ENCODE measurements at places on chromosomes 11 and 22.

- peak; percentile 84 for DNase-seq
Measured at GRCh38 chr22:24482575-24482974, 12.6 kb upstream of the UPB1 start.

DNA sequence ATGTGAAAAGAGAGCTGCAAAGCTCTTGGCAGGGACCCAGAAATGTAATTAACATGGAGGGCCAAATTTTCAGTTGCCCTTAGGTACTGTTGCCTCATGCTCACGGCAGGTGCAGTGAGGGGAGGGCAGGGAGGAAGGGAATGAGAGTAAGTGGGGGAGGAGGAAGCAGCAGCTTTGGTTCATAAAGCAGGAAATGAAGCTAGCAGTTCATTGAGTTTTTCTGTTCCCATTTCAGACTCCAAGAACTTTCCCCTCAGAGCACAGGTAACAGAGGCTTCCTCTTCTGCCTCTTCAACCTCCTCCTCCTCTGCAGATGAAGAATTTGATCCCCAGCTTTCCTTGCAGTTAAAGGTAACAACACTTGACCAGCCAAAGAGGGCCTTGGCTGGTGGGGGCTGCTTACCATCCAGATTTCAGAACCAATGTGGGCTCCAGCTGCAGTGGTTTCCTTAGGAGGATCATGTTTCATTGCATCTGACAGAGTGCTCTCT lies 57.9 kb upstream of the PARVA start:
- no peak for DNase-seq

DNA sequence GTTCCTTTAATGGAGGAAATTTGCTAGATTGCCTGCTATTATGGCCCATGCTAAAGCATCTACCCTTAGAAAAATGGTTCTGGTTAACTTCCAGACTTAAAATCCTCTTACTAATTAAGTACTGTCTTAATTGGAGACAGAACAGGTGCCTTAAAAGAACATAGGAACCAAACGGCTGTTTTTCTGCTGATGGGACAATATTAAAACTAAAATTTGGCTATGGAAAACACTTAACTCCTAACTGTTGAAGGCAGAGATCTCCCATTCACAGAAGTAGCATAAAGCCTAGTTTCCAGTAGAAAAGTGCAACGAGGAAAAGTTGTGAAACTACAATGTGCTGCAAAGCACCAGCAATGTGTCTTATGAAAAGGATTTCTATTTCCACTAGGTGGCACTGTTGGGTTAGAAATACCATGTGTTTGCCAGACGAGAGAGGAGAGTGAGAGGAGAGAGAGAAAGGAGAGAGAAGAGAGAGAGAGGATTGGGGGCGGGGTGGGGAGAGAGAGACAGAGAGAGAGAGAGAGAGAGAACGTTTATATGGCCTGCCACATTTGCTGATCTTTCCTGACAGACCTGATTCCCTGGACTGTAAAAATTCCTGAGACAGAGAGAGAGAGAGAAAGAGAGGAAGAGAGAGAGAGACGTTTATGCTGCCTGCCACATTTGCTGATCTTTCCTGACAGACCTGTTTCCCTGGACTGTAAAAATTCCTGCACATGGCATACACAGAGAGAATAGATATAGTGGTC lies 51.5 kb downstream of the FAM181B start:
- DNase-seq = peak; percentile 71

GRCh38 chr22:35422145-35422544 lies 22.2 kb downstream of the MCM5 start:
- no peak for DNase-seq

DNA sequence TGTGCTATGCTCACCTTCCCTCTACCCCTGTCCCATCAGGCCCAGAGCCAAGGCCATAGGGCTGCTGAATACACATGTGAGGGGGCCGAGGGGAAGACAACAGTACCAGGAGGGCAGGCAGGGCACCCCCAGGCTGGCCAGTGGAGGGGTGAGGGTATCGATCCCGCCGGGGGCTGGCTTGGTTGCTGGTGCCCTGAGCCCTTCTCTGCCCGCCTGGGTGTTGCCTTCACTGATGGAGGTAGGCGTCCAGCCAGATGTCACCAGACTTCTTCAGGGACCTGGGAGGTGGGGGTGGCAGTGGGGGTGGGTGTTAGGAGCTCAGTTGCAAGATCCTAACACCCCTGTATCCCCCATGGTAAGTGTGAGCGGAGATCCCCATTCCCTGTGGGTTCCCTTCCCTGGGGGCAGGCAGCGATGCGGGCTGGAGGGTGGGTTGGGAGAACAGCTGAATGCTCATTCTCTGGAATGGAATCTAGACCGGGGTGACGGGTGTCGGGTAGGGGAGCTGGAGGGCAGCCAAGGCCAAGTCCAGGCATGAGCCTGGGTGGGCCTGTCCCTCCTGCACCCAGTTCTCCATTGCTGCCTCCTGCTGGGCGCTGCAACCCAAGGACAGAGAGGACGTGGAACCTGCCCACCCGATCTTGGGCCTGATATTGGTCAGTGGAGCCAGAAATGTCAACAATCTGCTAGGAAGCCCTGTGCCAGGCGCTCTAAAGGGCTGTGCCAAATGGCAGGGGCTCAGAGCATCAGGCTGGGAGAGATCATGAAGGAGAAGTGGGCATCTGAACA lies 17.6 kb downstream of the FADS3 start:
- DNase-seq = no peak

GRCh38 chr22:38142606-38143005 lies 32.1 kb upstream of the BAIAP2L2 start:
- DNase-seq = no peak

DNA sequence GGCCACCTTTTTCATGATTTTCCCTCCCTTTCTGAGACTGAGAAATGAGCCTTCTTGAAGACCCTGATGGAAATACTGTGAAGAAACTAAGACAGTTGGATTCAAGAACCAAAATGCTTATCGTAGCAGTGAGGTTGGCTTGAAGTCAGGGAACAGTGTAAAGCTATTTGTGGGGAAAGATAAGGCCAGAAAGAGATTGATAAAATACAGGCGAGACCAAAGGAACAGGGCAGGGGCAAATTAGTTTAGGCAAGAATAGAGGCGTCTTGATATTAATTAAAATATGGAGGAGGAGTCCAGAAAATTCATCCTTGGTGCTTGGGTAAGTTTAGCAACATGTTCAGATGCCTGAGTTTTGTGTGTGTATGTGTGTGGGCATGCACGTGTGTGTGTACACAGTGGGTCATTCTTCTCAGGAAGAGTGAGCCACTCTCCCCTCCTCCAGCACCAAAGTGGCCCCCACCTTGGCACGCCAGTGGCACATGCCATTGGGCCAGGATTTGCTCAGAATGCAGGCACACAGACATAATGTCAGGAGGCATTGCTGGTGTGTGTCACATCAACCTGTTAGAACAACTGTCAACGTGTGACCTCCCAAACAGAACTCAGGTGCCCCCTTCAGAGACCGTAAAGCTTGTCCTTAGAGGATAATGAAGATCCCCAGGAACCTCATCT lies 3.9 kb upstream of the EHF start:
- no peak for DNase-seq

GRCh38 chr11:131537748-131538147 lies 167.3 kb downstream of the NTM start:
- DNase-seq = no peak

DNA sequence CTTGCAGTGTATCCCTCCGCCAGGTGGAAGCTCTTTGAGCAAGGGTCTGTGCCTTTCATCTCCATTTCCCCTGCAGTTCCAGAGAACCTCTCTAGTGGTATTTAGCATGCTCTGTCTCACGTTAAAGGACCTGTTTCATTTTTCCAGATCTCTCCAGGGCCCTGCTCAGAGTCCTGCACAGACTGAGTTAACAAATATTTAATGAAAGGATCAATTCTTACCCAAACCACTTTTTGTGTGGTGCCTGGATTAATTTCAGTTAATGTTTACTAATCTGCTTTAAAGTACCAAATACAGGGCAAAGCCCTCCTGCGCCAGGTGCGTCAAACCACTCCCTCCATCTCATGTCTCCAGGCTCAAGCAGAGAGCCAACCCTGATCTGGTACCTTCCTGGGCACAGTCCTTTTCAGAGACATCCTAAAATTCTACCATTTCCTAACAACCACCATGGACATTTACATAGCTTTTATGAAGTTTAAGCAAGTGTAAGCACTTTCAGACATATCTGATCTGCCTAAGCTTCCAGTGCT lies 18.7 kb upstream of the ACER3 start:
- no peak for DNase-seq

GRCh38 chr11:69368119-69368880 lies 74.3 kb downstream of the MYEOV start:
- DNase-seq = no peak

GRCh38 chr22:37241351-37242142 lies 2.5 kb downstream of the RAC2 start:
- DNase-seq = peak; percentile 55

DNA sequence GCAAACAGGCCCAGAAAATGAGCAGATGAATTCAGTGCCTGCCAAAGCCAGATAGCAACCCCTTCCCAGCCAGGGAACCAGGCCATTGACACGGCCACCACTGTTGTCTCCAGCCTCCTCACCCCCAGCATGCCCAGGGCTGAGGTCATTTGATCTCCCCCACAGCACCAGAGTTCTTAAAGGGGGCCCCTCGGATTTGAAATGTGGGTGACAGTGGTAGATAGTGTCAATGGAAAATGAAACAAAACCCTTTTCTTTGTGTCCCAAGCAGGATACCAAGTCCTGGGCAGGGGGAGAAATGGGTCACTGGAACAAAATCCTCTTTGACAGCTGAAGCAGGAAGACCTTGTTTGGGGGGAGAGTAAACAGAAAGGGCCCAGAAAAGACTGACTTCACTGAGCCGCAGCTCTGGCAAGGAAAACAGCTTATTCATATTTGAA lies 14.3 kb upstream of the ACCSL start:
- DNase-seq = no peak

DNA sequence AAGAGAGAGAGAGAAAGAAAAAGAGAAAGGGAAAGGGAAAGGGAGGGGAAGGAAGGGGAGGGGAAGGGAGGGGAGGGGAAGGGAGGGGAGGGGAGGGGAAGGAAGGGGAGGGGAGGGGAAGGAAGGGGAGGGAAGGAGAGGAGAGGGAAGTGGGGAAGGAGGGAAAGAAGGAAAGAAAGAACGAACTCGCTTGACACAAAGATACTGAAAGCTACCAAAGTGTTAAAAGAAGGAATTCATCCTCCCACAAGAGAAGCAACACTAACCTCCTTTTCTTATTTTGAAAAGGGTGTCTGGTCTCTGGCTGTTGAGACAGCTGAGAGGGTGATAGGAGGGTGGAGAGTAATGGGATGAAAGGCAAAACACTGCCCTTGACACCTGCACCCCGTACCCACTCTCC lies 172.6 kb downstream of the SHANK2 start:
- DNase-seq = no peak

GRCh38 chr11:13818325-13818724 lies 144.2 kb upstream of the SPON1 start:
- no peak for DNase-seq

DNA sequence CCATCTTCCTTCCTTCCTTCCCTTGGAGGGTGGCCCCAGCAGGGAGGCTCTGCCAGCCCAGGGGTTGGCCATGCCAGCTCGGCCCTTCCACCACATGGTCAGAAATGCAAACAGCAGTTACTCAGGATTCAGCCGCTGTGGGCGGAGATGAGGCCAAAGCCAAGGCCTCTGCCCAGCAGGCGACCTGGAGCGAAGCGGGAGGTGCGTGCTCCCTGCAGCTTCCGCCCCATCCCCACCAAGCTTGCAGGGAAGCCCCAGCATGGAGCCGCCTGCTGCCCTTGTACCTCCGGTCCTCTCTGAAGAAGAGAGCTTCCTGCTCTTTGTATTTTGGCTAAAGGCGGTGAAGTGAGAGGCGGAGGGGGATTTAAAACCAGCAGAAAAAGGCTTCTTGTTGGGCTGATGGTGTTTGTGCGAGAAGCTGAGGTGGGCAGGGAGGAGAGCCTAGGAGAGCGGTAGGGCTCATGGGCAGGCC lies 50.4 kb downstream of the ANO1 start:
- DNase-seq = no peak

Measured in NB4 (cell line).